ENCODE measurements at places on chromosomes 7 and 10.

- DNase-seq: no peak
These were observed 142.0 kb downstream of the NRBF2 start for GRCh38 chr10:63275094-63275493.

GRCh38 chr10:84179059-84179710 is 5.6 kb downstream of the GPR15LG start:
- no peak for DNase-seq

- no peak for DNase-seq
These were observed 18.8 kb downstream of the NUDT1 start for GRCh38 chr7:2260820-2261219.

DNA sequence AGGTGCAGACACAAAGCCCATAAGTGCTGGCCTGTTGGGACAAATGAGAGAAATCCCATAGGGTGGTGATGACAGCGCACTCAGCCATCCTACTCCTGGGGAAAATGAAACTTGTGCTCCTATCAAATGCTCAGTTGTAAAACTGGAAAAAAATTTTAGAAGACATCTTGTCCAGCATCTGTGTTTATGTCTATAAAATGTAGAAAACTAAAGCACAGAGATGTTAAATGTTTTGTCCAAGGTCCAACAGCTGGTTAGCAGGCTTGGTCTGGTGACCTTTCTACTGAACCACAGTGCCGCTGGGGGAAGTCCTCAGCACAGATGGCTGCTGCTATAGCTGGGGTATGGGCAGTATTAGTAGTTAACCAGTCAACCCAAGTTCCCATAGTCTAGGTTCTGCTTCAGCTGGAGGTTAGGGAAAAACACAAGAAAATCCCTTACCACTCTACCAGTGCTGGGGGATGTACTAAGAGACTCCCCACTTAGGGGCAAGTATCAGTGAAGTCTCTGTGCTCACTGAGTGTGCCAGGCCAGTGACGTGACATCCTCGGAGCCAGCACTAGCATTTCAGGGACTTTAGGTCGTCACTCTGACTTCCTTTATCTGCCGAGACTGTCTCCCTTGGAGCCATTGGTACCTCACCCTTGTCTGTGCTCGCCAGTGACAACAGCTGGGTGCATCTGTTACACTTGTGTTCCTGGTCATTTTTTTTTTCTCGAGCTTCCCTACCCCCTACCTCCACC is 1.9 kb downstream of the TSPAN33 start:
- no peak for DNase-seq

DNA sequence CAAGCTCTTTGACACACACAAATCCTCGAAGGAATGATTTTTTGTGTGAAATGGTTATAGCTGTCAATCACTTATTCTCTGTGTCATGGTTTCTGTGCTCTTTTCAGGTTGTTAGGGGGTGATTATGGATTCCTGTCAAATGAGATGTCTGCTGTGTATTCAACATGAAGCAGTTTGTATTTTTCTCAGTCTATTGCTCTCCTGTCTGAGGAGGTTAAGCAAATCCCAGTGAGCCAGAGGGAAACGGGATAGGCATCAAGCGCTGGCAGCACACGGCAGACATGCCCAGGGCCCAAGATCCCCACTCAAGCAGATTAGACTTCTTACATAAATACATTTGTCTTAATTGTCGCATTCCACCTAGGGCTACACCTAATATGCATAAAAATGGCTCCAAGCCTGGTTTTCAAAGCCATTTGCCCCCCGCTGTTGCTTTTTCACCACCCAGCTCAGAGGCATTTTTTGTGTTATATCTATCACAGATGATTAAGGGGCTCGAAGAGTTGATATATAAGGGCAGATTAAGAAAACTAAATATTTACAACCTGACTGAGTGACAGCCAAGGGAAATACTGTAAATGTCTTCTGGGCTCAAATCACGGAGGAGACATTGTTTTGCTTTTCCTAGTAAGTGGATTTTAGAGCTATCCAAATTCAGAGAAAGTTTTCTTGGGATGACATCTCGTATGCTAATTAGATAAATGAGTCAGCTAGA is 192.7 kb upstream of the LRGUK start:
- no peak for DNase-seq

- no peak for DNase-seq
These were observed 93.4 kb downstream of the ZNF365 start for GRCh38 chr10:62467527-62467926.

- DNase-seq: no peak
These were observed 4.0 kb downstream of the UNC5B start for GRCh38 chr10:71216363-71216695.

DNA sequence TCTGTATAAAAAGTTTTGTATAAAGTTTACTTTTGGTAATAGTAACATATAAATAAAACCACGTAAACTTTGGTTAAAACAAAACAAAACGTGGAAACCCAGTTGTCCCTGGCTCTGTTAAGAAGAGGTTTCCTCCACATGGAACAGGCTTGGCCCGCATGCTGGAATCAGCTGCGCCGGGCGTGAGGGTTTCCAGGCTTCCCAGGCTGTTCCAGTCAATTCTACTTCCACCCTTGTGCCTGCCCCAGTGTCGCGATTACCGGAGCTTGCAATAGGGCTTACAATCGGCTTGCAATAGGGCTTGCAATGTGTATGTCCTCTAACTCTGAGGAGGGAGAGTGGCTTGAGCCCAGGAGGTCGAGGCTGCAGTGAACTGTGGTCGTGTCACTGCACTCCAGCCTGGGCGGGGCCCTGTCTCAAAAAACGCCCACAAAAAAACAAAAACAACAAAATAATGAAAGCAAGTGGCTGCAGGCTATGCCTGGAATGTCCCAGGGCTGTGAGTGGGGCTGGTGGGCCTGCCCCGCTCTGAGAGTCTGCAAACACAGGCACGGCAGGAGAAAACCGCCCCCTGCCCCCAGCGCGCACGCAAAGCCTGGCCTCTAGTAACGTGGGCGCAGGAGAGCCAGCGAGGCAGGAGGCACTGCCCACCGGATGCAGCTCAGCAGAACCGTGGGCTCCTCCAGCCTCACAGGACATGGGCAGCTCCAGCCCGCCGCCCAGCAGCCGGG is 16.3 kb downstream of the CYP2W1 start:
- no peak for DNase-seq

DNA sequence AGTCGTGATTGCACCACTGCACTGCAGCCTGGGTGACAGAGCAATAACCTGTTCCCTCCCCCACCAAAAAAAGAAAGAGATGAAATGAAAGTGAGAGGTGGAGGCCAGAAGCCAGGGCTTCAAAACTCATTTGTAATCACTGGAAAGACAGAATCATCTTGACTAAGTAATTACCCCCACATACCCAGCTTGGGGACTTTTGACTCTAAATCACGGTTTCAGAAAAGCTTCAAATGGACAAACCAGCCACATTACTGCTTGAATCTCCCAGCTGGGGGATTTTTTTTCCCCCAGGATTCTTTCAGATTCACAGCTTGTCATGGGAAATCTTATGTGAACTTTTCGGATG is 361.0 kb downstream of the FRMD4A start:
- DNase-seq: no peak

DNA sequence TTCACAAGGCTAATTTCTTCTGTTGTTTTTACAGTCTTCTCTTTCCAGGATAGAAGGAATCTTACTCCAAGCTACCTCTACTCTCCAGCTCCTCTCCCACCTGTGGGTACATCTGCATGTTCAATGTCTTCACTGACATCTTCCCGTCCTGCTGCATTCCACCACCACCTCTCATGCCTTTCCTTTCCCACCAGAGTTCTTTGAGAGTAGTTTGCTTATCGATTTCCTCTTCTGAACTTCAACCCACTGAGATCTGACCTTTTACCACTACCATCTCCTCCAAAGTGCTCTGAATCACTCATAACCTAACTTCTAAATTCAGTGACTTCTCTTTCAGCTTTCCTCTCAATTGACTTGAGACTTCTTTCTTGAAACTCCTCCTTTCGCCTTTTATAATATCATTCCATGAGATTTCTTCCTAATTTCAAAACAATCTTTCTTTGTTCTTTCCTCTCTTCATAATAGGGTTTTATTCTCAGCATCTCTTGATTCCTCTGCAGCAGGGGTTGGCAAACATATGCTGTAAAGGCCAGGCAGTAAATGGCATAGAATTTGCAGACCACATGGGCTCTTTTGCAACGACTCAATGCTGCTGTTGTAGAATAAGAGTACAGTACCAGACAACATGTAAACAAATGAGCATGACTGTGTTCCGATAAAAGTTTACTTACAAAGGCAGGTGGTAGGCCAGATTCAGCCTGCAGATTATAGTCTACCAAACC is 22.1 kb downstream of the ACSL5 start:
- no peak for DNase-seq

- DNase-seq: no peak
These were observed 90.5 kb downstream of the INHBA start for GRCh38 chr7:41612386-41612785.

GRCh38 chr7:45183711-45184210 is 26.2 kb downstream of the RAMP3 start:
- no peak for DNase-seq

DNA sequence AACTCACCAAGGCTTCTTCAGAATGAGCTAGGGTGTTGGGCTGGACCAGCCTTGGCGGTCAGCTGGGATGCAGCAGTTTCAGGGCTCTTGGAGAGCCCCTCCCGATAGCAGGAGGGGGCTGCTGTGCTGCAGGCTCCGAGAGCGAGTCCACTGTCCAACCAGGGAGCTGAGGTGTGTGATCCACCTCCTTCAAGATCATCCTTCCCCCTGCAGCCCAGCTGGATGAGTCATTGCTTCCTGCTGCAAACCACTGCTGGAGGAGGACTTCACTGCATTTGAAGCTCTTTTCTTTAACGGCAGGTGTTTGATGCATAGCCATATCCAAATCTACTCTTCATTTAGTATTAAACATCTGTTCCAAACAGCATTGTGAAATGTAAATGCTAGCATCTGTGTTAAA is 54.2 kb upstream of the EBF3 start:
- DNase-seq: peak; percentile 33

DNA sequence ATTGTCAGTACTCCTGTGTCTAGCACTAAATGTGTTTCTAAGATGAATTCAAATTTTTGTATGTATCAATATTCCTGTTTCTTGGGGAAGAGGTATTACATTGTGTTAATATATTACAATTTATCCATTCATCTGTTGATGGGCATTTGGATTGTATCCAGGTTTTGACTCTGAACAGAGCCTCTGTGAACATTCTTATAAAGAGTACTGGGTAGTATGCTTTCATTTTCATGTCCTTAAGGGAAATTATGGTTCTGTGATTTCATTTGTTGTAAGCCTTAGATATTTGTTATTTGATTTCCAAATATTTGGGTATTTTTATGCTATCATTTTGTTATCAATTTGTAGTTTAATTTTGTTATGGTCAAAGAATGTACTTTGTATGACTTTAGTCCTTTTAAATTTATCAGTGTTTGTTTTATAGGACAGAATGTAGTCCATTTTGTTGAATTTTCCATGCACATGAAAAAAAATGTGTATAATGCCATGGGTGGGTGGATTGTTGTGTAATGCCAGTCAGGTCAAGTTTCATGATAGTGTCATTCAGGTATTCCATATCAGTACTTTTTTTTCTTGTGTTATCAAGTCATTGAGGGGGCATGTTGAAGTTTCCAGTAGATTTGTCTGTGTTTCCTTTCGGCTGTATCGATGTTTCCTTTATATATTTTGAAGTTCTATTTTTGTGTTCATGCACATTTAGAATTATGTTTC is 38.4 kb downstream of the STAM start:
- no peak for DNase-seq

Data from NT2/D1 (cell line).